ENCODE measurements at places on chromosomes 11 and 22. TPM values are rescaled to one million over a fixed set of nuclear protein-coding genes. Genes with fewer than 3 reads are reported as not detected.

GRCh38 chr11:65781152-65781961 is 581 bp upstream of the AP5B1 start:
- H3K36me3 ChIP-seq, result peaks cover 18% of the 10 kb centered on the region
- DNase-seq, result peak; percentile 50
- no peak overlapping the region for H3K27ac ChIP-seq
- no peaks in the 10 kb centered on the region for H3K27me3 ChIP-seq
- peak overlapping the region; percentile 47 for H3K4me3 ChIP-seq
- H3K4me1 ChIP-seq, result peaks cover 26% of the 10 kb centered on the region

DNA sequence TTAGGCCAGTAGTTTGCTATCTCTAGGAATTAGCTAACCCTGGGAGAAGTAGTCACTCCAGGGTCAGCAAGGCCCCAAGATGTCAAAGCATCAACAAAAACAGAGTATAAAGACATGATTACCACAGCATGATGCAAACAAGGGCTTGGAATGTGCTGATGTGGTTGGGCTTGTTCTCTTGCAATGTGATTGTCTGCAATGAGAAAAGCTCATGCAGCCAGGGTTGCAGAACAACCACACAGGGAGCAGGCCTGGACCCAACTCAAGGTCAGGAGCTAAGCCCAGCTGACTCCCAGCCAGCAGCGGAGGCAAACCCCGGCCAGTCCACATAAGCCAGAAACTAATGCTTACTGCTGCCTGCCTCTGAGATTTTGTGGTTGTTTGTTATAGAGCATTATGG is 132.4 kb upstream of the ZC3H12C start:
- H3K27ac ChIP-seq, result no peak overlapping the region
- H3K36me3 ChIP-seq, result no peaks in the 10 kb centered on the region
- no peak overlapping the region for H3K4me3 ChIP-seq
- no peaks in the 10 kb centered on the region for H3K27me3 ChIP-seq

DNA sequence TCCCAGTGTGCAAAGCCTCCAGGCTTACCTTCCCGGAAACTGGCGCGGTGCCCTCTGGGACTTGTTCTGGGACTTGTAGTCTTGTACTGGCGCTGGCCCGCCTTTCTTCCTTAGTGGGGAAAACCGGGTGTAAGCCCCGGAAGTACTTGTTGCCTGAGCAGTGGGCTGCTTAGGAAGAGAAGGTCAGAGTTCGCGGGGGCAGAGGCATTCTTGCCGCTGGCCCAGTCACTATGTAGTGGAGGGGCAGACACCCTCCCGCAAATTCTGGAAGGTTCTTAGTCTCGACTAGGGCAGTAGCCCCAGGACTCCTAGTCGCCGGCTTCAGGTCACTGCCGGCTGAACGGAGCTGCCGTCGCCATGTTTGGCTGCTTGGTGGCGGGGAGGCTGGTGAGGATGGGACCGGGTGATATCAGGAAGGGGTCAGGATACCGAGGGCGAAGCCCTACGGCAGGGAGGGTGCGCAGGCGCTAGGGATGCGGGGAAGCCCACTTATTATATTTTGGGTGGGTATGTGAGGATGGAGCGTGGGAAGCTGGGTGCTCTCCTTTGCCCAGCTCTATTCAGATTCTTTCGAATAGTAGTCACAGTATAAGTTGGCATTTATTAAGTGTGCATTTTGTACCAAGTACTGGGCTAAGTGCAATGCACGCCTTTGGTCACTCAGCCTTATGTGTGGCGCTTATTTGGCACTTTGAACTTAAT is at the start of gene HIKESHI:
Gene HIKESHI (plus strand): TSS at position 149 of the 702 bp plus-strand sequence. CDS start 209 bp downstream, at position 358.
- no peaks in the 10 kb centered on the region for H3K27me3 ChIP-seq
- peak within 1 kb of the TSS; percentile 100 for H3K4me3 ChIP-seq
- H3K36me3 ChIP-seq, result peaks cover 17% of the 10 kb centered on the region
- DNase-seq, result peak; percentile 92

GRCh38 chr11:59040607-59041006 is 45.5 kb upstream of the GLYATL1B start:
- no peaks in the 10 kb centered on the region for H3K4me1 ChIP-seq
- no peak for DNase-seq
- no peak overlapping the region for H3K27ac ChIP-seq
- no peak overlapping the region for H3K4me3 ChIP-seq

- no peaks in the 10 kb centered on the region for H3K27me3 ChIP-seq
- DNase-seq, result no peak
- no peak overlapping the region for H3K4me3 ChIP-seq
- H3K36me3 ChIP-seq, result no peaks in the 10 kb centered on the region
- no peak overlapping the region for H3K27ac ChIP-seq
- no peaks in the 10 kb centered on the region for H3K4me1 ChIP-seq
These were observed 677.3 kb upstream of the KIRREL3 start for GRCh38 chr11:127677660-127678425.

DNA sequence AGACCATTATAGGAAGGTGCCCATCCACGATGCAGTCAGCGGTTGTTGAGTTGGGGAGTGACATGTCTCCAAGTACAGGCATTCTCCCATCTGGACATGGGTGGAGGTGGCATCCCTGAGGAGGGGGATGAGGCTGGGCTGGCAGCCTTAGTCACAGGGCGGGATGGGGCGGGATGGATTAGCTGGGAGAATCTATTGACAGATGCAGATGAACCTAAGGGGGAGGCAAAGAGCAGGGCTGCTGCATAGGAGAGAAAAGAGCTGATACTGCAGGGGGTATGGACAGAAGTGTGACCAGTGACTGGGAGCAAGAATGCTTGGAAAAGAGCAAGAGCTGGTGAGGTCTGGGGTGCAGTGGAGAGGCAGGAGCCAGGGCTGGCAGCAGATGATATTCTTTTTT is 42.7 kb downstream of the SCN3B start:
- no peaks in the 10 kb centered on the region for H3K4me1 ChIP-seq
- H3K36me3 ChIP-seq, result no peaks in the 10 kb centered on the region
- no peak overlapping the region for H3K4me3 ChIP-seq
- no peak for DNase-seq

GRCh38 chr11:35013514-35014233 is 97.3 kb downstream of the PDHX start:
- H3K36me3 ChIP-seq, result peaks cover 12% of the 10 kb centered on the region
- H3K27ac ChIP-seq, result peak overlapping the region; percentile 72
- H3K4me3 ChIP-seq, result no peak overlapping the region
- DNase-seq, result no peak

DNA sequence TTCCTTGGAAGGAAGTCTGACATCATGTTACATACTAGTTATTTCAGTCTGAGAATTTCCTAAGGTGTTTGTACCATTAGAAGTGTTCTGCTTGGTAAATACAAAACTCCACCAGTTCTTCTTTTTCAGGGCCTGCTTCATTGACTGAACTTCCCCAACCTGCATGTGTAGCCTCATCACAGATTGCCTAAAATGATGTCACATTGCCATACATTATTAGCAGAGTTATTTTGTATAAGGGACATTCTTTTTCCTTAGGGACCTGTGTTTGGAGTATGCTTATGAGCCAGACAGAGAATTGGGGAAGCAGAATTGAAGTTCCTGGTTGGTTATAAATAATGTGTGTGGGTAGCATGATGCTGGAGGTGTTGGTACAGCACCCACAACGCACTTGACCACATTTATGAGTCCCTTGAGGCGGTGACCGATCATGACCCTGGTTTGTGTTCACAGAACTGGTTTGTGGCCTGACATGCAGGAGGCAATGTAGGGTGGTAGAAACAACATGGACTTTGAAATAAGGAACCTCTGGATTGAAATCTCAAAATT is 16.4 kb upstream of the MMP7 start:
- H3K4me3 ChIP-seq, result peak overlapping the region; percentile 26
- peak; percentile 48 for DNase-seq
- H3K4me1 ChIP-seq, result peaks cover 48% of the 10 kb centered on the region
- H3K27me3 ChIP-seq, result no peaks in the 10 kb centered on the region

GRCh38 chr11:72422414-72422813 is 11.9 kb downstream of the CLPB start:
- H3K4me3 ChIP-seq, result no peak overlapping the region
- no peaks in the 10 kb centered on the region for H3K36me3 ChIP-seq
- DNase-seq, result no peak
- no peaks in the 10 kb centered on the region for H3K4me1 ChIP-seq
- H3K27ac ChIP-seq, result no peak overlapping the region
- no peaks in the 10 kb centered on the region for H3K27me3 ChIP-seq

DNA sequence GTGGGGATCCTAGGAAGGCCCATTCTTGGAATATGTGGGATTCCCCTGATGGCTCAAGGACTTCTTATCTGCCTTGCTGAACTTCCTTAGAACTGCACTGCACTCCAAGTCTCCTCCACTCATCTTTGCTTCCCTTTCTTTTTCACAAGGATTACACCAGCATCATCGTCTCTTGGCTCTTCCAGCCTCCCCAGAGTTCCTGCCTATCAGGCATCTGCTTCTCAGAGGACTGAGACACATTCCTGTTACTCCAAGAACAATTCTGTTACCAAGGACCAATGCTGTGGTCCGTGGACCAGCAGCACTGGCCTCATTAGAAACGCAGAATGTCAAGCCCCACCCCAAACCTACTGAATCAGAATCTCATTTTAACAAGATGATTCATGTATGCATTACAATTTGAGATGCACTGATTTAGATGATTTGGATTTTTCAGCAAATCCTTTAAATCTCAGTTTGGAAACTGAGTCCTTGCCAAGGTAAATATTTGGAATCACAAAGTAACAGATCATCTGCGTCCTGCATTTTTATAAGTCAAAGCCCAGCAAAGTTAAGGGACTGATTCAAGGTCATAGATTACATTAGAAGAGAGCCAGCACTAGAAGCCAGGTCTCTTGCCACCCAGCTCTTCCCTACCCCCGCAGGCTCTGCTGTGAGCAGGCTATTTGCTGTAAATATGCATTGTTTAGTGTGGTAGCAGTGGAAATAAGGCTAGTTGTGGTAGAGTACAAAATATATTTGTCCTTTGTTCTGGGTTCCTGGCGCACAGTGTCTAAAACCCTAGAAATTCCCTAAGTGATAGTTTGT is 110.9 kb downstream of the SWAP70 start:
- H3K27me3 ChIP-seq, result no peaks in the 10 kb centered on the region
- no peaks in the 10 kb centered on the region for H3K36me3 ChIP-seq
- peaks cover 11% of the 10 kb centered on the region for H3K4me1 ChIP-seq

GRCh38 chr22:17866621-17867020 is 92.4 kb upstream of the BID start:
- no peaks in the 10 kb centered on the region for H3K4me1 ChIP-seq
- no peak overlapping the region for H3K4me3 ChIP-seq
- DNase-seq, result no peak
- peaks cover 17% of the 10 kb centered on the region for H3K36me3 ChIP-seq
- no peaks in the 10 kb centered on the region for H3K27me3 ChIP-seq

- no peak for DNase-seq
- no peaks in the 10 kb centered on the region for H3K4me1 ChIP-seq
- peaks cover 14% of the 10 kb centered on the region for H3K27me3 ChIP-seq
- no peaks in the 10 kb centered on the region for H3K36me3 ChIP-seq
- H3K27ac ChIP-seq, result no peak overlapping the region
These were observed 13.9 kb downstream of the KDM4D start for GRCh38 chr11:94987378-94987777.

- no peaks in the 10 kb centered on the region for H3K27me3 ChIP-seq
- no peak for DNase-seq
- no peak overlapping the region for H3K4me3 ChIP-seq
- H3K36me3 ChIP-seq, result no peaks in the 10 kb centered on the region
- H3K4me1 ChIP-seq, result no peaks in the 10 kb centered on the region
- H3K27ac ChIP-seq, result no peak overlapping the region
These were observed 312.3 kb downstream of the FAT3 start for GRCh38 chr11:92536883-92537282.

DNA sequence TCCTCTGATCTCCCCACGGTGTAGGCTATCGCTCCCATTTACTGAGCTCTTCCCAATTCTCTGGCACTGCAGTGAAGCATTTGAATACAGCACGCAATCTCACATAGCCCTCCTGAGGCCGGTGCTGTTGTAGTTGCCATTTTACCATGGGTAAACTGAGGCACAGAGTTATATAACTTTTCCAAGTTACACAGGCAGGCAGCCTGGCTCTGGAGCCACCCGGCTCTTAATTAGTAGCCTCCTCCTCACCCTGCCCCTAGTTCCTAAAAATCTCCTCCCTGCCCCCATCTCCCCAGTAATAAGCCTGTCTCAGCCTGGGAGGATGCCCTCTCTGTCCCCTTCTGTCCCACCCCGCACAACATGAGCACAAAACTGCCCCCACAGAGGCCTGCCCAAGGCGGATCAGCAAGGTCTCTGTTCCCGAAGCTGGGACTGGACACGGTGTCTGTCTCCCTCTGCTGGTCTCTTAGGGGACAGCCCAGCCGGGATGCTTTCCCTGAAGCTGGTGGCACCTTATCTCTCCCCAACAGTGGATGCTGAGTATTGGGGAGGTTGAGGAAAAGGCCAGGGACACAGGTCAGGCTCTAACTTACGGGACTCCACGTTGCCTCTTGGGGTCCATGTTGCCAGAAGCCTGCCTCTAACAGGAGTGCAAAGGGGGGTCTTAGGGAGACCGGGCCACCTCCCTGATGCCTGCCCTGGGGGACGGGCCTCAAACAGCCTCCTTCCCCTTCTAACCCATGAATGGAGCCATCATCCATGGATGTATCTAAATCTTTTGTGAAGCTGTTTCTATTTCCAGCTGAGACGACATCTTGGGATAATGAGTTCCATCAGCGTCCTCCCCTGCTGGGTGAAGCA is 9.1 kb upstream of the CLCF1 start:
- H3K4me1 ChIP-seq, result peaks cover 59% of the 10 kb centered on the region
- no peak overlapping the region for H3K4me3 ChIP-seq
- H3K27ac ChIP-seq, result peak overlapping the region; percentile 2
- peak; percentile 88 for DNase-seq
- peaks cover 13% of the 10 kb centered on the region for H3K36me3 ChIP-seq

DNA sequence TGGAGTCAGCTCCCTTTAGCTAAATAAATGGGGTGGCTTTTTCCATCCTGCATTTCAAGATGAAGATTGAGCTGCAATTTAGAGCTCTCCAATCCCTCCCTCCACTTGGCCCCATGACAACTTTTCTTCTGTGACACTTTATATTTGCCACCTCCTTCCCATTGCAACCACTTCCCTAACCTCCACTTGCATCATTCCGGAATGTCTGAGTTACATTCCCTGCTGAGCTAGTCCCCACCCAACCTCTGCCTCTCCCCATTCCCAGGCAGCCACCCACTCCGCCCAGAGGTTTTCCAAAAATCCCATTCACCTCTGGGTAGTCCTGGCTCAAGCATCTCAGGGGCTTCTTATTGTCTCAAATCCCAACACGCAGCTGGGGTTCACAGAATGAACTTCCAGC is 24.7 kb downstream of the PC start:
- no peaks in the 10 kb centered on the region for H3K36me3 ChIP-seq
- H3K4me1 ChIP-seq, result peaks cover 15% of the 10 kb centered on the region
- H3K27ac ChIP-seq, result no peak overlapping the region
- H3K4me3 ChIP-seq, result no peak overlapping the region
- DNase-seq, result no peak

DNA sequence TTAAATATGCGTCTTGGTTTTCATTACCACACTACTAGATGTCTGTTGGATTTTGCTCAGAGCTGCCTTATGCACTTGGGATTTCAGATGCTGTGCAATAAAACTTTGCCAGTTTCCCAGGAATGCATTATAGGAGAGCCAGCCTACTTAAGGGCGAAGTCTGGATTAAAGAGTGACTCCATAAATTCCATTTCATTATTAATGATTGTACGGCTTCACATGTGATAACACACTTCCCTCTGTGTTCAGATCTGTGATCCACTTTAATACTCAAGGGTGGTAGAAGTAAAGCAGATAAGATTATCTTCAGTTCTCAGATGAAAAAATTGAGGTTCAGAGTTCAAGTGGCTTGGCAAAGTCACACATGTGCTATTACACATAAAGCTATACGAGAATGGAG is 110.2 kb downstream of the C11orf91 start:
- no peaks in the 10 kb centered on the region for H3K27me3 ChIP-seq
- H3K4me1 ChIP-seq, result no peaks in the 10 kb centered on the region
- DNase-seq, result no peak
- H3K27ac ChIP-seq, result no peak overlapping the region
- no peak overlapping the region for H3K4me3 ChIP-seq

Gene C11orf97
- total RNA-seq, result not detected

Gene CTSW
- not detected for total RNA-seq

Gene NEFH
- total RNA-seq, result not detected

Gene OR52N4
- not detected for total RNA-seq

Gene INCENP
- total RNA-seq, result 94.3 TPM

Gene ACR
- total RNA-seq, result not detected

Gene TCN2
- total RNA-seq, result 11.0 TPM

Measured in Calu3 (cell line).